Cardiac septum (tissue), 1 donor: ENCODE measurements at places on chromosomes 16 and 17.

GRCh38 chr17:75683583-75683982 lies 16.4 kb downstream of the SAP30BP start:
- no peak for DNase-seq

GRCh38 chr16:66900721-66901441 lies 17.8 kb downstream of the CDH16 start:
- no peak for DNase-seq

- no peak for DNase-seq
Observed at GRCh38 chr17:51724043-51724580, 434.4 kb downstream of the CA10 start.

DNA sequence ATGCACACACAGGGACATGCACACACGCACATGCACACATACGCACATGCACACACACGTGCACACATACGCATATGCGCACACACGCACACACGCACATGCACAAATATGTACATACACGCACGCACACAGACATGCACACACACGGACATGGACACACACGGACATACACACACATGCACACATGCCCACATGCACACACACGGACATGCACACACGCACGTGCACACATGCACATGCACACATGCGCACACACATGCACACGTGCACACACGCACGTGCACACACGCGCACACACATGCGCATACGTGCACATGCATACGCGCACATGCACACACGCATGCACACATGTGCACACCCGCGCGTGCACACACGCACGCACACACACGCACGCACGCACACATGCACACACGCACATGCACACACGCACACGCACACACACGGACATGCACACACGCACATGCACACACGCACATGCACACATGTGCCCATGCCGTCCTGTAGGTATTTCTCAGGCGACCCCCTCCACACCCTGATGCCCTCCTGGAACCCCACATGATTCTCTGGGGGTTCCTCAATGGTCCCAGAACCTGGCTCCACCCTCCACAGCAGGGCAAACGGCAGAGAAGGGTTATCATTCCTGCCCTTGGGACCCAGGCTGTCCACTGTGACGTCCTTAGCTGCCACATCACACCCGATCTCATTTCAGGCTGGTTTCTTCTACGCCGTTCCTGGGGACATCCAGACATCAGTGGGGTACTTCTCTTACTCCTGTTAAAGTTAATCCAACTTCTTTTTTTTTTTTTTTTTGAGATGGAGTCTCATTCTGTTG lies 9.6 kb upstream of the RBFOX3 start:
- DNase-seq: peak; percentile 33

- peak; percentile 15 for DNase-seq
Observed at GRCh38 chr17:67322042-67322787, 44.2 kb downstream of the PSMD12 start.

GRCh38 chr17:8154608-8155155 lies 2.5 kb upstream of the PER1 start:
- DNase-seq: no peak

DNA sequence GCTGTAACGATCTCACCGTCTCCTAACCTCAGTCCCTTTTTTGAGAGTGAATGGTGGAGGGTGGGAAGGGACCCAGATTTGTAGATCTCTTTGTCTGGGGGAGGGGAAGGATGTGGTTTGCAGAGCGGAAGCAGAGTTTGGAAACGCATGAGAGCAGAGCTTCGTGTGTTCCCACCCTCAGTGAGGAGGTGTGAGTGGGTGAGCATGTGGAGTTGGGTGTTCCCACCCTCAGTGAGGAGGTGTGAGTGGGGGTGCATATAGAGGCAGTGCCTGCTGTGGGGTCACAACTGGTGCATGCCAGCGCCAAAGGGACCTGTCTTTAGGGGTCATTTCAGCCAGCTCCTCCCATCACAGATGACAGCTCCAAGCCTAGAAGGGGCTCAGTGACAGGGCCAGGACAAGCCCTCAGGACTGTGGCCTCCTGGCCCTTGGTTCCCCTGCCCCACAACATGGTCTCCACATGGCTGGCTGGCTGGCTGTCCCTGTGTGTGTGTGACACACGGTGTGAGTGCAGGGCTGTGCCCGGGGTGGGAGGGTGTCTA lies 1.8 kb upstream of the CISD3 start:
- peak; percentile 83 for DNase-seq

DNA sequence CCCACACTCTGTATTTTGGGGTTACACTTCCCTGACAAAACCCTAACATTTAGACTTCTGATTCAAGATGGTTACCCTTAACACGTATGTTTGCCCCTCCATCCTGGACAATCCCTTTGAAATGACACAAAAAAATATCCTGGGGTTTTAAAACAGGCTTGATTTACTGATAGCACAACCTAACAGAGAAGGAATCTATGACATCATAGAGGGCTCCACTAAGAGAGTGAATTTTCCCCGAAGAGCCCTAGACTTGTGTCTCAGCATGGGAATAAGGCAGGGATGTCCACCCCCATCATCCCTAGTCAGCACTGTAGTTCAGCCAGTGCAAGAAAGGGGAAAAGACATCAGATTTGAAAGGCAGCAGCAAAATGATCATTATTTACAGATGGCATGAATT lies 15.8 kb upstream of the SRCIN1 start:
- DNase-seq: no peak

DNA sequence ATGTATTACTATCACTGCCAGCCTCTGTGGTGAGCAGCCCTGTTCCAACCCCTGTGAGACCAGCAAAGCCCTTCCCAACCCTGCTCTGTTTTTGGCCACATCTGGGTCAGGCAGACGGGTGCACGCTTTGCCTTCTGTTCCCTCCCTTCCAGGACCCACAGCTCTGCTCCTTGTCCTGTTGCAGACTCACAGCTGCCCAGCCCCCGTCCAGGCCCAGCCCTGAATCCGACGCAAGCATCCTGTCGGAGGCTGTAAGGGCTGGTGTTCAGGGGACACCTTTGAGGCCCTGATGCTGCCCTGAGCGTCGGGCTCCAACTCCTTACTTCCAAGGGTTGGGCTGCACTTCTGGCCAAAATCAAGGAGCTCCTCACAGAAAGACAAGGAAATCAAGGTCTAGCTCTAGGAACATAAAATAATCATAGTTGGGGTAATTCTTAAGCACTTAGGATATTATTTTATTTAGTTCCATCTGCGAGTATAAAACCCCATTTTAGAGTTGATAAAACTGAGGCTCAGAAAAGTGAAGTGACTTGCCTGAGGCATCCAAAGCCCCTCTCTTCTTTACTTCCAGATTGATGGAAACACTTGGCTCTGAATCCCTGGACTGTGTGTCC lies 14.3 kb upstream of the SRCIN1 start:
- no peak for DNase-seq

GRCh38 chr17:2502871-2503580 lies 8.7 kb downstream of the METTL16 start:
- DNase-seq: no peak

DNA sequence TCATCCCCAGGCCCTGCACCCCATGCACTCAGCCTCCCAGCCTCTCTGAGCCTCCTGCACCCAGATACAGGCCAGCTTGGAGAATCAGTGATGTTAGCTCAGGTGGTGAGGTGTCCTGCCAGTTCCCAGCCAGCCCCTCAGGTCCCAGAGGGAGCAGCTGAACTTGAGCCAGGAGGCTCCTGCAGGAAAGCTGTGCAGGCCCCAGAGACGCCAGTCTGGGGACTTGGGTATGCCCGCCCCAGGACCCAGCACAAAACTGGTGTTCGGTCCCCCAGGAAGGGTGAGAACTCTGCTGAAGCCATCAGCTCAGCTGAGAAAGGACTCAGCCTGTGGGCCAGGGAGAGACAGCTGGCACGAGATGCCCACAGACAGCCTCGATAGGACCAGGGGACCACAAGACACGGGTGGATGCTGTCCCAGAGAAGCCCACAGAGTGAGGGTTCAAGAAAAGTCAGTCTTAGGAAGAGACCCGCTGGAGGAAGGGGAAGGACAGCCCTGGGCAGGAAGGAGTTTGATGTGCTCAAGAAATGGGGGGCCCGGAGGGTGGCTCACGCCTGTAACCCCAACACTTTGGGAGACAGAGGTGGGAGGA lies 11.0 kb downstream of the ENDOV start:
- DNase-seq: no peak

GRCh38 chr17:11608396-11608795 lies 10.1 kb downstream of the DNAH9 start:
- no peak for DNase-seq

- DNase-seq: no peak
Observed at GRCh38 chr16:75319513-75320411, 68.3 kb upstream of the BCAR1 start.

- no peak for DNase-seq
Observed at GRCh38 chr16:8572919-8573724, 17.2 kb downstream of the TMEM114 start.

- no peak for DNase-seq
Observed at GRCh38 chr16:67593701-67594100, 31.4 kb downstream of the CTCF start.

DNA sequence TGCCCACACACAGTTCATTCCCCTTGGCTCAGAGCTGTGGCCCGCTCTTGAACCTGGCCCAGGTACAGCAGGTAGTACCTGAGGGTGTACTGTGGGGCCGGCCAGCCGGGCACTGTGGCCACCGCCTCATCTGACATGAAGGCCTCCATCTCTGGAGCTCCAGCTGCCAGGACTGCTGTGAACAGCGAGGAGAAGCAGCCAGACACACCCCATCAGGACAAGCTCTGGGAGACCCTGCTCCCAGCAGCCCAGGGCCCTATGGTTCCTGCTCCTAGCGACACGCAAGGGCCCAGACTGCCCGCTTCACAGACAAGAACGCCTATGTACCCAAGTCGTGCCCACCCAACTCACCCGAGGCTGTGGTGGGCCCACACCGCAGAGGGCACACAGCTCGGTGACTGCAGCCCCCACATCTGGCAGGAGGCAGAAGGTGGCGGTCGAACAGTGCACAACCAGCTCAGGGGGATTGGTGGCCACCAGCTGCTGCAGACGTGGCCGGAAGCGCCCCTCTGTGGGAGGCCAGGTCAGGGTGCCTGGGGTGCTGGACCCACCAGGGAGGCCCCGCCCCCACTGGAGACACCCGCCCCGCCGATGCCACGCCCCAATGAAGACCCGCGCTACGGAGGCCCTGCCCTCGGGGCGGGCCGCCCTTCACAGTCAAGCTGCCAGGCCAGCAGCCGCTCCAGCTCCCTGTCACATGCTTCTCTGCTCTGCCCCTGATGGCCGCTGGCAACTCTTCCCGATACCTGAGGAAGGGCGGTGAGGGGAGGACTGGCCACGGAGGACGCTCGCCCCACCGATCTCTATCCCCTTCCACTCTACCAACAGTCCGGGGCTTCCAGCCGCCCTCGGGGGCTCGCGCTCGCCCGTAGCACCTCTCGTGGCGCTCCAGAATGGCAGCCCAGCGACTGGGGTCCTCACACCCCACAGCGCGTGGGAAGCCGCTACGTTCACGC lies 1.1 kb upstream of the STUB1 start:
- DNase-seq: peak; percentile 87

DNA sequence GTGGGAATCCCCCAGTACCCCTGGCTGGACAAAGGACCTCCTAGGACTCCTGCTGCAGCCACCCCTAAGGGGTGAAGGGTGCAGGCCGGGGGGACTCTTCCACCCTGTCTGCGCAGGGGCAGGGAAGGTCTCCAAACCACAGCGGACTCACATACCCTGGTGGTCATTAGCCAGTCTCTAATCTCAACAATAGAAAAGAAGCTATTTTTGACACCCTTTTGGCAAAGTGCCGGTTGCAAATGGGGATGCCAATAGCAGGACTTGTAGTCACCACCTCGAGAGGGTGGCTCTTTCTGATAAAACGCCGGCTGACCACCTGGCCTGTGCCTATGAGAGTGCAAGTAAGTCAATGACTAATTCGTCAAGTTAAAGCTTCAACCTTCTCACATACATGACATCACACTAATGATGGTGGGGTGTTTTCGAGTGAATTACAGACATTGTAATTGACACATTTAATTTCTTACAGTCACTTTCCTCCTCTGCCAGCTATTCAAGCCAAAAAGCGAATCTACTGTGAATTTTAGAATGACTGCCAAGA lies 23.1 kb upstream of the DNAH17 start:
- no peak for DNase-seq

GRCh38 chr16:85369741-85370528 lies 243.2 kb upstream of the GSE1 start:
- DNase-seq: no peak

DNA sequence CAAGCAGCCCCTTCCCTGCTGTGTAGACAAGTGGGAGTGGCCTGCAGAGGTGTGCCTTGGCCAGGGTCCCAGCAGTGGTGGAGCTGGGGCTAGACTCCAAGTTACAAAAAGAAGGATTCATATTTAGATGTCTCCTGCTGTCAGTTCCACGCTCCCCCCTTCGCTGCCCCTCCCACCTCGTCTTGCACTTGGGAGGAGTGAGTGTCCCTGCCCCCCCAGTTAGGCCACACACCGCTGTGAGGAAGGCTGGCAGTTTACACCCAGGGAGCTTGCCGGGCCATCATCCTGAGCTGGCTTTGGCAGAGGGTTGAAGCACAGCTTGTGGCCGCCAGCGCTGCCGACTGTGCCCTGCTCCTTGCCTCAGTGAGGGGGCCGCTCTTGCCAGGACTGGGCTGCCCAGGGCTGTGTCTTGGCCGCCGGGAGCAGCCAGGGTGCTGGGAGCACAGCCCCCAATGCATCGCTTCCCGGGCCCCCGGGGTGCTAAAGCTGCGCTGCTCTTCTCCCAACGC lies 44.3 kb downstream of the ELAC2 start:
- peak; percentile 71 for DNase-seq

DNA sequence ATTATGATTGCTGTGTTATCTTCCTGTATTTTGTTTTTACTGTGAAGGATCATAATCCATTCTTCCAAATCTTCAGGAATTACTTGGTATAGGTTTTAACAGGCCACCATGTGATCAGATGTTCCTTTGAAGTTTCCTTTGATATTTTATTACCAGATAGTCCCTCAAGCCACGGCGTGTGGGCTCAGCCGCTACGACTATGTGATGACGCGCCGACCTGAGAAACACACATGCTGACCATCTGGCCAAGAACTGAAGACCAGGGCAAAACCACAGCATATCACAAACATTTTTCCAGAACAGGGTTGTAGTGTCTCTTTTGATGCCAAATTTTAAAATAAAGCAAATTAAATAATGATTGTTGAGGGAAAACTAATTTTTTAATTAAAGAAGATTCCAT lies 47.3 kb downstream of the ZCCHC14 start:
- peak; percentile 17 for DNase-seq

DNA sequence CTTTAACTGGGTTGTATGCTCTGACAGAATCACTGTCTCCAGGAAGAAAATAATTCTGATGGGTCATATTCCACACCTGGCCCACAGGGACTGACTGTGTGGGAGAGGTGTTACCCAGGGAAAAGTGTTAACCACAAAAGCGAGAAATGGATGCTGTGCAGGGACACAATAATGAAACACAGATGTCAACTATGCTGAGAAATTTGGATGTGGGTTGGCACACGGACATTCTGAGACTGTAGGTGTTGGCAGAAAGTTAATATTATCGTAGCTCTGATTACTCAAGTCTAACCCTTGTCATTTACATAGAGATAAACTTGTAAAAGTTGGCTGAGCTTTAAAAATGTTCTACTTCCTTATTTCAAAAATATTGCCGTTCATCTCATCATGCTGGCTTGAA lies 19.6 kb downstream of the TMC5 start:
- no peak for DNase-seq

GRCh38 chr16:22888791-22889190 lies 74.8 kb downstream of the HS3ST2 start:
- DNase-seq: no peak
